T-helper 9 cell (primary cell): ENCODE measurements at places on chromosomes 2 and 18.

GRCh38 chr2:217396586-217396985 lies 536.7 kb upstream of the TNP1 start:
- no peak for DNase-seq

DNA sequence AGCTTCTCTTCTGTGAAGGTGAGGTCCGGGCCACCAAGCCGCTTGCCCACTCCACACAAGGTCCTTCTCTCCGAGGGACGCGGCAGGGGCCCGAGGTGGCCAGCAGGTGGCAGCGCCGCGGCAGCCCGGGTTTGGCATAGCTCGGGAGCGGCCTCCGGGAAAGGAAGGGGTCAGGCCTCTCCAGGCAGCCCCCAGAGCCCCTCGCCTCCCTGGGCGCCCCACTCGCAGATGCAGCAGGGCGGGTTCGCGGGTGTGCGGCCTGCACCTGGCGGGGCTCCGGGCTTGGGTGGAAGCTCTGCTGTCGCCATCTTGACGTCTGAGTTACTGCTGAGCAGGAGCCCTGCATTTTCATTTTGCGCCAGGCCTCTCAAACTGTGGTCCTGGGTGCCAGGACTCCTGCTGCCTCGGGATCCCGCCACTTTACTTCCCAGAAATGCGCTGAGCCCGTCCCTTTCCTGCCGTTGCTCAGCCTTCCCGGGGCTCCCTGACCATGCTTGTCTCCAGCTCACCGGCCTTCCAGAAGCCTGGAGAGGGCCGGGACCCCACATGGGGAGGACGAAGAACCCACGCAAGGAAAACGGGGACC lies 18.6 kb upstream of the NCL start:
- DNase-seq, result peak; percentile 62

GRCh38 chr2:222296911-222297599 lies 1.7 kb downstream of the PAX3 start:
- no peak for DNase-seq

DNA sequence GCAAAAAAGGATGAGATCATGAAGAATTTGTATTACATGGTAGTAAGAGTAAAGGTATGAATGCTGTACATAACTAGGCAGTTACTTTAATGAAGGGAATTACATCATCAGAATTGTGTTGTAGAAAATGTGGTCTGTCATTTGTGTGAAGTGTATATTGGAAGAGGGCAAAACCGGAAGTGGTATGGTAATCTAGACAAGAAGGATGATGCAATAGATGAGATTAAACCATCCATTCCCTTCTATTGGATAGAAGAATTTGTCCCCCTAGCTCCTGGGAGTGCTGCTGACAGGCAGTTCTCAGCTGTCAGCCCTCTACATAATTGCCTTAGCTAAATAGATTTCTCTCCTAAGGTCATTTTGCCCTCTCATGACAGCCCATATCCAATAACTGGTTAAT lies 55.9 kb upstream of the BARD1 start:
- no peak for DNase-seq

GRCh38 chr18:476251-476664 lies 24.2 kb downstream of the COLEC12 start:
- DNase-seq, result no peak

GRCh38 chr2:110773401-110773921 lies 41.1 kb downstream of the ACOXL start:
- DNase-seq, result no peak

- no peak for DNase-seq
Measured at GRCh38 chr2:63790906-63791305, 50.8 kb upstream of the UGP2 start.

DNA sequence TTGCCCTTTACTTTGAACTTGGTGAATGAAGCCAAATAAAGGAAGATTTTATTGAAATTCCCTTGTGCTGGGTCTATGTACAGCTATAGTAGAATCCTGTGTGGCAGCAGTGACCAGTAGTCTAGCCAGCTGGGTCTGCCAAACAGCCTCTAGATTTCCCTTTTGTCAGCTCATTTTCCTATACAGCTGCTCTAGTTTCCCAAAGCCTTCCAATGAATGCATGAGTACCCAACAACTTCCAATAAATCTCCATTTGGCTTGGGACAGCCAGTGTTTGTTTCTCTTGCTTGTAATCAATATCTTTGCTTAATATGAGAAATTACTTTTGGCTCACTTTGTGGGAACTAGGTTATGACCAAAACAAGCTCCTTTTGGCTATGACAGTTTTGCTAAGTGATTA lies 43.6 kb downstream of the SCN9A start:
- DNase-seq, result no peak

DNA sequence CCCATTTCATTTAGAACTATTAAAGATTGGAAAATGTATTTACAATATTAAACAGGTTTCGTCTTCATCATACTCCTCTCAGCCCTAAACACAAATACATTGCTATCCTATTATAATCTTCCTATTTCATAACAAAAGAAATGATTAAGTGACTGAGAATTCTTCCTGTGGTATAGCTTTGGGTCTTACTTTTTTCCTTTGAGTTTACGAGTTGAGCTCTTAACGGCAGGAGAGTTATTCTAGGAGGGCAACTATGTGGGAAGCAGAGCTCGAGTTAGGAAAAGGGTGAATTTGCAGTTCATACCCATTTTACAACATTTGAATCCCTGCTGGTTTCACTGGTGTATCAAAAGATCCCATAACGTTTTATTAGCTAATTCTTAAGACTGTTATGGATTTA lies 105.0 kb downstream of the FIGN start:
- no peak for DNase-seq

DNA sequence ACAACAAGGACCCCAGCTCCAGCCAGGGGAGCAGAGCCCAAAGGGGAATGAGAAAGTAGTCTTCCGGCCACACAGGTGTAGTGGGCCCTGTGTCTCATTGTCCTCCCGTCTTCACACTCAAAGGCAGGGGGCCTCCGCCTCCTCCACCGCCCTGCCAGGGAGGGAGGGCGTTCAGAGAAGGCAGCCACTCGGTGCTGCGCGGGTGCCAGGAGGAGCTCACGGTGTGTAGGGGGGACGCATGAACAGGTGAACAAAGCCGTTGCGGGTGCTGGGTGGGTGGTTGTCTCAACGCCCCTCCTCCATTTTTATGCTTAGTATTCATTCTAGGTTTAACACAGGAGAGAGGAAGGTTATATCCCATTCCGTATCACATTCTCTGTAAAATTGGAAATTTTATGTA lies 36.7 kb downstream of the SH3BP4 start:
- no peak for DNase-seq

GRCh38 chr2:10053351-10053750 lies 10.0 kb downstream of the KLF11 start:
- no peak for DNase-seq

- DNase-seq, result no peak
Measured at GRCh38 chr2:119788752-119789151, 29.0 kb downstream of the PTPN4 start.

GRCh38 chr2:101775092-101775491 lies 77.6 kb downstream of the MAP4K4 start:
- DNase-seq, result no peak

DNA sequence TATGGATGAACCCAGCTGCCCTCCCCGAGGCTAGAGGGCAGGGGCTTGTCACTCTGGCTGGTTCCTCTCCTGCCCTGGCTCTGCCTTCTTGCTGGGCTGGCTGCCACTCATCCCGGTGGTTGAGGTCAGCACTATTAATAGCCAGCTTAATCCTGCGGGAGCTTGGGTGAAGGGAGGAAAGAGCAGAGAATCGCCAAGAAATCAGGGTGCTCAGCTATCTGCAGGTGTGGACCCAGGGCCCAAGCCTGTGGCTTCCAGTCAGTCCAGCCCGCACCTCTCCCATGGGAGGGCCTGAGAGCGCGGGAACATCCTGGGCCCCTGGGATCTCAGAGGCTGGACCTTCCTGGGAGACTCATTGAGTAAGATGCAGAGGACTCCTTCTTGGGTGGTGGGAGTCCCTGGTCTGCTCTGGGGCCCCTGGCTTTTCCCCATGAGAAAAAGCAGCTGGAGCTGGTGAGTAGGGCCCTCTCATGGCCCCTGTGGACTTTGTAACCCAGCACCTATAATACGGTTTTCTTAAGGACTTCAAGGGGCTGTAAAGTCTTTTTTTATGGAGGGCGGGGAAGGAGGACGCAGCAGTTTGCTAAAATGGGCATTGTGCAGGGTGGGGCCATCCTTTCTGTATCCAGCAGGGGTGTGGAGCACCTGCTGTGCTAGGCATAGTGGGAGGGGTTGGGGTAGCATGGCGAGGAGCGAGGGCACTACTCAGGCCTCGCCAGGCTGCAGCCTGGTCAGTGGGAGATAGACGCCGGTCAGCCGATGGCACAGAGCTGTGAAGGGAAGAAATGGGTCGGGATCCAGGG lies 27.4 kb upstream of the CNNM3 start:
- DNase-seq, result no peak

GRCh38 chr2:85390941-85391669 lies 19.1 kb downstream of the CAPG start:
- peak; percentile 68 for DNase-seq

GRCh38 chr18:13676471-13676870 lies 49.9 kb downstream of the FAM210A start:
- DNase-seq, result no peak

GRCh38 chr18:50117863-50118262 lies 77.1 kb downstream of the MYO5B start:
- DNase-seq, result no peak

- no peak for DNase-seq
Measured at GRCh38 chr2:203583701-203584100, 48.6 kb upstream of the RAPH1 start.

GRCh38 chr18:8814206-8814605 lies 108.8 kb downstream of the MTCL1 start:
- DNase-seq, result no peak

- DNase-seq, result no peak
Measured at GRCh38 chr2:238939521-238940403, 91.9 kb downstream of the TWIST2 start.

- no peak for DNase-seq
Measured at GRCh38 chr2:152367547-152368390, 32.8 kb downstream of the FMNL2 start.

GRCh38 chr2:232030229-232030628 lies 68.7 kb downstream of the DIS3L2 start:
- no peak for DNase-seq

- no peak for DNase-seq
Measured at GRCh38 chr18:23114911-23115310, 20.4 kb upstream of the CABLES1 start.

GRCh38 chr18:59272891-59273758 lies at the start of gene RAX:
TSS of gene RAX (minus strand) at chr18:59273454. CDS start at chr18:59273206, 248 bp downstream.
- DNase-seq, result no peak

GRCh38 chr2:134919341-134920210 lies 954 bp downstream of the CCNT2 start:
- peak; percentile 24 for DNase-seq

GRCh38 chr2:80028584-80028983 lies 276.0 kb downstream of the LRRTM1 start:
- no peak for DNase-seq

DNA sequence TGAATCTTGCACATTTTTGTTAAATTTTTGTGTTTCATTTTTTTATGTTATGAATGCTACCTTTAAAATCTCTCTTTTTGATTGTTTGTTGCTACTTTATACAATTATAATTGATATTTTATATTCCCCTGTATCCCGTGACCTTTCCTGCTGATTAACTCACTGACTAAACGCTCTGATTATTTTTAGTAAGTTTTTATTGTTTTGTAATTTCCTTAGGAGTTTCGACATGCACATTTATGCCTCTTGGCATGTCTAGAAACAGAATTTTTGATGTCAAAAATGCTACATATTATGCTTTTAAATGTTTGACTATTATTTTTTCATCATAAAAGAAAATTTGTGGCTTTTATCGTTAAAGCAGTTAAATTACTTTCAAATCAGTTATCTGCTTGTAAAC lies 1131.6 kb upstream of the TMEFF2 start:
- no peak for DNase-seq

GRCh38 chr2:179139506-179139905 lies 89.6 kb upstream of the CCDC141 start:
- no peak for DNase-seq

DNA sequence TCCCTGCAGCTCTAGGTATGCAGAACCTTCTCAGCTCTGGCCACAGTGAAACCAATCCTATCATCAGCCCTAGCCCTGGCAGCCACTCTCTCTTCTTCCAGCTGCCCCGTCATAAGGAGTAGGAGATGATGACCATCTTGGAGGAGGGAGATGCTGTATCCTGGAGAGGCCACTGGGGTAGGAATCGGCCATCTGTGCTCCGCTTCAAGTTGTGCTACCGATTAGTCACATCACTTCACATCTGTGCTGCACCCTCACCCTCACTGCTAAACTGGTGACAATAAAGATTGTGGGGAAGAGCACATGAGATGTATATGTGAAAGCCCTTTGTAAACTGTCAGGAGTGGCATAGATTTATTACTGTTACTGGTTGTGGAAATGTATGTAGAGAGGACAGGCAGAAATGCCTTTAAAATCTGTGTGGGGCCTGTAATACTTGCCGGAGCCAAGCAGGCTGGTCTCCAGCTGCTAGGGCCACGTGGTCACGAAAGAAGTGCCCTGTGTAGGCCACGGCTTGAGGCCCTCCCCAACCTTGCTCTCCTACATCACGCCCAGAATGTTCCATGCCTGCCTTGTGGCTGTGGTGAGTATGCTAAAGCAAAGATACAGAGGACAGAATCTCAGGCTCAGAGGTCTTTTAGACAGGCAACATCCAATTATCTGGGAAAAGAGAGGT lies 236.8 kb downstream of the CLIP4 start:
- no peak for DNase-seq

- DNase-seq, result no peak
Measured at GRCh38 chr2:102304711-102305611, 6.4 kb upstream of the IL1RL1 start.

DNA sequence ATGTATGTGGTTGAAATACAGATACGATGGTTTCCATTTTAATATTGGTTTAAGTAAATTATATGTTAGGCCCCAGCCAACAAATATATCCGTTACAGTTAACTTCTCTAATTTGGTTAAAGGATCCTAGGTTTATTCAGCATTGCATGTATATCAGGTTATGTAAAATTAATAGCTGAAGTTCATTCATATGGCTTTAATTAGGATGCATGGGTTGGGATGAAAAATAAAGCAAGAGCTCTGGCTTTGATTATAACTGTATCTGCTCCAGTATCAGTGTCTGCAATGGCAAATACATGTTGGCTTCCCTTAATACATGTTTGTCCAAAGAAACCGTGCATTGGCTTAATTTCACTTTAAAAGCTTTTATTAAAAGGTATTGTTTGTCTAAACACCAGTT lies 435.7 kb upstream of the SETBP1 start:
- no peak for DNase-seq

GRCh38 chr2:866887-867286 lies 83.8 kb upstream of the SNTG2 start:
- no peak for DNase-seq

DNA sequence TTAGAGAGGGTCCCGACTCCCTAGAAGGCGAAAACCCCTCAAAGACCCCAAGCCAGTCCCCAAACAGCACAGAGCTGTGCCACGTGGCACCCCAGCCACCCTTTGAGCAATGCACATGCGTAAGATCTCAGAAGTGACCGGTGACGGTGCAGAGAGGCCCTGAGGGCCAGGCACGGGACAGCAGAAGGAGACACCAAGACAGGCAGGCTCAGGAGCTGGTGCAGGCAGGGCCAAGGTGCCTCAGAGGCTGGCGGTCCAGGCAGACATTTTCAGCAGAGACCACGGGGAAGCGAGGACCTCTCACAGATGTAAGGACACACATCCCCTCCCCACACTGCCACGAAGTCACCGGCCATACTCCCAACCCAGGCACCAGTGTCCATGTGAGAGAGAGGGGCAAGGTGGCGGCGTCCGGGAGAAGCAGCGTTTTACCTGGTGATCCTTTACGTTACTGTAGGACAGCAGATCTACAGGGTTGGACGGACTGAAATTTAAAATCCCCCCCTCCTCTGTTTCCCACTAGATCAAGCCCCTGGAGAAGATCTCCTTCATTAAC lies 2.0 kb upstream of the RAB17 start:
- DNase-seq, result no peak

GRCh38 chr2:96353032-96353561 lies 17.5 kb downstream of the NCAPH start:
- DNase-seq, result no peak
